PC-3 (cell line): ENCODE measurements at places on chromosomes 13 and 19. TPM values are rescaled to one million over a fixed set of nuclear protein-coding genes. Genes with fewer than 3 reads are reported as not detected.

DNA sequence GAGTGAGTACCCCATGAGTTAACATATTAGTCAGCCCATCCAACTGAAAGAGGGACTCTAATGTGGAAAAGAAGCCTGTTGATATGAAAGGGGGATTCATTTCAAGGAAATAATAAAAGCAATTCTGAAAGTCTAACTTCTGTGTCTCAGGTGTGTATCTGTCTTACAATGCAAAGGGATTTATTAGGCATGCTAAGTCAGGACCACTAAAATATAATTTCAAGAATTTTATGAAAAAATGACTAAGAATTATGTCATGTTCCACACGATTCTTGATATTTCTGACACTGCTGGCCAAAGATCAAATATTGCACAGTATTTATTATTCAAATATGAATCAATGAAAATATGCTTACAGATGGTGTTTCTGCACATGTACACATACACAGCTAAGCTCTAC is 130.8 kb downstream of the KLF12 start:
- peak; percentile 29 for DNase-seq

GRCh38 chr19:29615891-29616425 is 9.9 kb downstream of the POP4 start:
- DNase-seq = no peak

The KCTD4 gene
- not detected in 2 replicates for total RNA-seq

- no peak for DNase-seq
Measured at GRCh38 chr19:15218501-15218900, 13.7 kb downstream of the EPHX3 start.

GRCh38 chr19:1000095-1000494 is at the start of gene GRIN3B:
TSS of gene GRIN3B (plus strand) at chr19:1000419. CDS start at chr19:1000438, 19 bp downstream.
- peak; percentile 75 for DNase-seq
